ENCODE measurements at places on chromosomes 6 and 20. TPM values are rescaled to one million over a fixed set of nuclear protein-coding genes. Genes with fewer than 3 reads are reported as not detected.

GRCh38 chr20:37137547-37137946, 41.6 kb upstream of the RPN2 start:
- DNase-seq = no peak

PRICKLE4 gene
- 14.2 TPM for total RNA-seq

DNA sequence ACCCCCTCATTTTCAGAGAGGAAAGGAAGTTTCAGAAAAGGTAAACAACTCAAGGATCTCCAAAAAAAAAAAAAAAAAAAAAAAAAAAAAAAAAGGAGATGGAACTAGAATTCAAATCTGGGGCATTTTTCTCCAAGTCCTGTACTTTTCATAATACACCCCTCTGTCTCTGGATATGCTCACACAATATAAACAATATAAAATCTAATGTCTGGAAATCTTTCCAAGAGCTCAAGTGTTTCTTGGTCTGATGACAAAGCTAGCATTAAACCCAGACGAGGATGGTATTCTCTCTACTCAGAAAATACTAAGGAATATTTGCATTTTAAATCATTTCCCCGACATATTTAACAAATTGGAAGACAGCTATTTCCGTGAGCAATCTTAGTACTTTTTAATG, 5.8 kb downstream of the GCM1 start:
- DNase-seq = no peak

- no peak for DNase-seq
Observed at GRCh38 chr6:84770521-84770920, 6.1 kb upstream of the TBX18 start.

LBP gene
- 0.83 TPM for total RNA-seq

GRCh38 chr6:166726201-166726600, 99.2 kb upstream of the RPS6KA2 start:
- DNase-seq = no peak

GRCh38 chr20:61934716-61935530, 130.8 kb downstream of the TAF4 start:
- DNase-seq = peak; percentile 34

GTPBP2 gene
- 74.1 TPM for total RNA-seq

DNA sequence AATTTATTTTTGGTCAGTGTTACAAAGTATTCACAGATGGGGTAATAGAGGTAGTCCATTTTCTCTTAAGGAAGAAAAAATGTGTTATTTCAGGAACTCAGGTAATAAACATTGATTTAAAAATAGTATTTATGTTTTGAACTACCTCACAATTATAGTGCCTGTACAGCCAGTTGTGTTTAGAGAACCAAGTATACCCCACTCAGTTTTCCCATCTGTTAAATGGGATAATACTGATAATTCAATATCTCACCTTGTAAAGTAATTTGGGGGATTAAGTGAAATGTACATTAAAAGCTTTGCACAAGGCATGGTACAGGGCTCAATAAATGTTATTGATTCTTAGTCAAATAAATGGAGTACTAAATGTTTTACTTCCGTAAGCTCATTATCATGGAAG, 4.7 kb downstream of the ZNF451 start:
- DNase-seq = no peak

Data from ureter (tissue), 1 donor.